ENCODE measurements at places on chromosomes 16 and 17.

- DNase-seq = no peak
These were observed 182.4 kb downstream of the RAB11FIP4 start for GRCh38 chr17:31573861-31574260.

GRCh38 chr17:62725791-62726249, 82.3 kb downstream of the MARCHF10 start:
- no peak for DNase-seq

- no peak for DNase-seq
These were observed 15.7 kb downstream of the COPZ2 start for GRCh38 chr17:48021934-48022333.

GRCh38 chr16:28069971-28070794, 6.7 kb upstream of the GSG1L start:
- DNase-seq = no peak

GRCh38 chr16:86621966-86622365, 43.6 kb downstream of the FOXL1 start:
- no peak for DNase-seq

GRCh38 chr16:20984019-20984418, 83.4 kb downstream of the LYRM1 start:
- DNase-seq = no peak

DNA sequence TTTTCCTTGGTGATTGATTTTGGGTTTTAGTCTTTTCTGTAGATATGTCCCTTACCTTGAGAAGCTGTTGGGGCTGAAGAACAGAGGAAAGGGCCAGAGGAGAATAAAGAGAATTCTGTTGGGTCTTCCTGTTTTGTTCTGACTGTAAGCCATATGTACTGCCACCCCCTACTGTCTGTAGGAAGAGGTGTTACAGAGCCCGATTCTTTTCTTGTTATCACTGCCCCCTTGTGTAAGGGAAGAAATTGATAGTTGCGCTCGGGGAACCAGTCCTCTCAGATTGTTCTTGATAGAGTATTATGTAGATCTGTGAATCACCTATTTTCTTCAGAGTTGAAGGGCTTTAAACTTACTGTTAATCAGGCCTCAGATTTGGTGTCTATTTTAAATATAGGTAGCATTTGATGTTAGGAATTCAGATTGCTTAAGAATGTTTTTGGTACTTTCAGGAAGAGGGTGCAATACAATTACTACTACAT, 2.4 kb downstream of the TANC2 start:
- peak; percentile 92 for DNase-seq

DNA sequence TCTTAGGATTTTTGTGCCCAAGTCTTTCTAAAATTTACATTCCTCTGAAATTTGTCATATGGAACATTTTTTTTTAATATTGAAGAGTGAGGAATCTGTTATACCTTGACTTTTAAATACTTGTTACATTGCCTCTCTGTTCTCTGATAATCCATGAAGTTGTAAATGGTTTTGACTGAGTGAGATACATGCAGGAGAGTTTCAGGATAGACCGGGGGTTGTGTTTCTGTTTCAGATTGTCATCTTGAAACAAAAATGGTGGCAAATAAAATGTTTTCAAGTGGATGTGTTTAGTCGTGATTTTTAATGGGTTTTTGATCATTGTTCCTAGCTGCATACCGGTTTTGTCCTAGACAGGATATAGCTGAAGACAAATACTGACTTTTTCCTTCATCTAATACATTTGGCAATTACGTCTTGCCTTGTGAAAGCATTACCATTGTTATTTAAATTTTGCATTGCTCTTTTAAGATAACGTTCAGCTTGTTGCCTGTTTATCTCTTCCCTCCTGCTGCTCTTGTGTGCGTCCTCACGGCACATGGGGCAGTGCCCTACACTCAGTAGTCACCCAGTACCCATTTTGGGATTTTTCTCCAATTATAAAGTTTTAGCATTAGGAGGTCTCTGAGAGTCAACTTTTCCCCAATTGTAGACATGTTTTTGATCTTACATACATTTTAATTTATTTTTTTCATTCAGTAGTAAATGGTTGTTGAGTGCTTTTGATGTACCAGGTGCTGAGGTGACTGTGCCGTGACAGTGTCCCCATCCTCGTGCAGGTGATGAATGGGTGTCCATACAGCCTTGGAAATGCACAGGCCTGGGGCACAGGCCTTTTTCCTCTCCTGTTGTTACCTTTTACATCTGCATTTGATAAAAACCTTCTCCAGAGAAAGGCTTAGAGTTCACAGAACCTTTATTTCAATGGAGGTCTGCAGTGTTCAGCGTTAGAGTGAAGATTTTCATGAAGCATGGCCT, 169.9 kb downstream of the MSI2 start:
- DNase-seq = no peak

- peak; percentile 71 for DNase-seq
These were observed 147.0 kb downstream of the HS3ST4 start for GRCh38 chr16:25838724-25839186.

GRCh38 chr16:10817963-10818941, at the start of gene TVP23A:
Gene TVP23A (minus strand): TSS chr16:10818794. CDS start chr16:10818493, 301 bp downstream.
- DNase-seq = no peak

- DNase-seq = no peak
These were observed 147.9 kb upstream of the CHMP6 start for GRCh38 chr17:80843741-80844156.

DNA sequence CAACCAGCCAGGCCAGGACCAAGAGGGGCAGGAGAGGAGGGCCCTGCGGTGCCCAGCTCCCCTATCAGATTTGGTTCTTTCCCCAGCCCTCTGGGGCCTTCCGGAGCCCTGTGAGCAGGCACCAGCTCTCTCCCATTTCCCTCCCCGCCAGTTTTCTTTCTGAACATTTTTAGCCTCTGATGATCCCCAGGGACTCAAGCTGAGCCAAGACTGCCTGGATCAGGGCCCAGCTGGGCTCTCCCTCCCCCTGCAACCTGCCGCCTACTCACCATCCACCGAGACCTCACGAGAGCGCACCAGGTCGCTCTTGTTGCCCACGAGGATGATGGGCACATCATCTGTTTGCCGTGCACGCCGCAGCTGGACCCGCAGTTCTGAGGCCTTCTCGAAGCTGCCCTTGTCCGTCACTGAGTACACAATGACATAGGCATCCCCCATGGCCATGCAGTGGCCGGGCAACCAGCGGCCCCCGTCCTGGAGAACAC, 2.0 kb downstream of the RRAD start:
- DNase-seq = peak; percentile 30

DNA sequence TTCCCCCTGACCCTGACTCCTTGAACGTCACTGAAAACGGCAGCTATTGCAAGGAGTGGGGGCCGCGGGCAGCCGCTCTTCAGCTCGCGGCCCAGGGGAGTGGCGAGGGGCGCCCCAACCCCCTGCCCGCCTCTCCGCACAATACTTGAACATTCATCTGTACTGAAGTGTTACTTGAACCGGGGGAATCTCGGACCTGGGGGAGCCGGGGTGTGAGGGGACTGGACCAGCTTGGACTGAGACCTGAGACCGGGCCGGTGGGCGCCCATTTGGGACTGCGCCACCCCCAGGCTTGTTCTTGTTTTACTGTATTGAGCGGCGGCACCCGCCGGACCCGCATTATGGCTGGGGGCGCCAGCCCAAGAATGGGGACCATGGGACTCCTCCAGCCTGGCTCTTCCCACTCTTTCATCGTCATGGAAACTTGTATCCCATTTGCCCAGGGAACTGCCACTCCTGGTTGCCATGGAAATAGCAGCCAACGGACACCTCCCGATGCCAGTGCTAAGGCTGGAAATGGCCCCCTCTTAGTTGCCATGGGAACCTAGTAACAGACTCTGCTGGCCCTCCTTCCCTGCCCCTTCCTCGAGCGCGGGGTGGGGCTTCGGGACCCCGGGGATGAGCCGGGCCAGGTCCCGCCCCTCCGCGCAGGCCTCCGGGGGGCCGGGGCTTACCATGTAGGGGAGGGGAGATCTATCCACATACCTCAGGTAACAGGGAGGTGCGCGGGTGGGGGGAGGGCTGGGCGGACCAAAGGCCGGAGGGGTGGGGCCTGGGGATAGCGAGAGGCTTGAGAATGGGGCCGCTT, 805 bp upstream of the ORAI3 start:
- DNase-seq = peak; percentile 99

DNA sequence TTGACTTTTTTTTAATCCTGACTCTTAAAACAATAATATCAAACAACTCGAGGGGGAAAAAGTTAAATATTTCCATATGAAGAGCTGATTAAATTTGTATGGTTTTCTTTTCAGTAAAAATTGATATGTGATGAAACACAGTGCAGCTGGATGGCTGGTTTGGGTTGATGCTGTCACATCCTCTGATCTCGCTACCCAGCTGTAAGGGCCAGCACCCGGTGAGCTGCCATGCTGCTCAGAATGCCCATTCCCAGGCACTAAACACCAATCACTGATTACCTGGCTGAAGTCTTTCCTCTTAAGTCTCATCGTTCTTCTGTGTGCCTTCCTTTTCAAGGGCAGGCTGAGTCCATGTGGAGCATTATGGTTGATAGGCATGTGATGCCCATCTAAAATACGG, 234.3 kb downstream of the IRX3 start:
- no peak for DNase-seq

DNA sequence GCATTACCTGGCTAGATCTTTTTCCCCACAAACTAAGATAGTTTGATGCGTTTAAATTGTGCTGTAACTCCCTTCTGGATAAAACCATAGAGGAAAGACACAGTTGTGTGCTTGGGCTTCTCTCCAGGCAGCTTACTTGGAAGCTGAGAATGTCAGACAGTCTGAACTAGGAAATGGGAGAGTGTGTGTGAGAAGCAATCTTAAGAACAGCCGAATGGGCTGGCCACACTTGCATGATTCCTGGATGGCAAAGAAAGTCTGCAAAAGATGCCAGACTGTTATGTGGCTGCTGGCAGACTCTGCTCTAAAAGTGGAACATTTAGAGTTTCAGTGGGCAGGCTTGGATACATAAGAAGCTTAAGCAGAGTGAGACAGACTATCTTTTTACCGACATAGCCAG, 384.3 kb upstream of the PSMD7 start:
- DNase-seq = no peak

DNA sequence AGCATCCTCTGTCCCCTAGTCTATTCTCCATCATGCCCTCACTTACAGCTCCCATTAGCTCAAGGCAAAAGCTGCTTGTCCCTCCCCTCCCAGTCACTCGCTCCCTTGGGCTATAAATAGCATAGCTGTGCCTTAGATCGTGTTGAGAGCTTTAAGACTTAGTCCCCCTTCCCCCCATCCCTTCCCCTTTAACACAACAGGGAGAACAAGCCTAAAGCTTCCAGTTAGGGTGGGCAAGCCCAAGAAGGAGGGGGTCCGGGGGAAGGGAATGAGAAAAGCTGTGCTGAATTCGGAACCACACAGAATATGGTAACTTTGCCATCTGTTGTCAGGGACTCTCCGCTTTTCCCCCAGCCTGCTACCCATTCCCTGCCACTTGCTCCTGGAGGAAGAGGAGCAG, 4.9 kb upstream of the HIGD1B start:
- DNase-seq = no peak

DNA sequence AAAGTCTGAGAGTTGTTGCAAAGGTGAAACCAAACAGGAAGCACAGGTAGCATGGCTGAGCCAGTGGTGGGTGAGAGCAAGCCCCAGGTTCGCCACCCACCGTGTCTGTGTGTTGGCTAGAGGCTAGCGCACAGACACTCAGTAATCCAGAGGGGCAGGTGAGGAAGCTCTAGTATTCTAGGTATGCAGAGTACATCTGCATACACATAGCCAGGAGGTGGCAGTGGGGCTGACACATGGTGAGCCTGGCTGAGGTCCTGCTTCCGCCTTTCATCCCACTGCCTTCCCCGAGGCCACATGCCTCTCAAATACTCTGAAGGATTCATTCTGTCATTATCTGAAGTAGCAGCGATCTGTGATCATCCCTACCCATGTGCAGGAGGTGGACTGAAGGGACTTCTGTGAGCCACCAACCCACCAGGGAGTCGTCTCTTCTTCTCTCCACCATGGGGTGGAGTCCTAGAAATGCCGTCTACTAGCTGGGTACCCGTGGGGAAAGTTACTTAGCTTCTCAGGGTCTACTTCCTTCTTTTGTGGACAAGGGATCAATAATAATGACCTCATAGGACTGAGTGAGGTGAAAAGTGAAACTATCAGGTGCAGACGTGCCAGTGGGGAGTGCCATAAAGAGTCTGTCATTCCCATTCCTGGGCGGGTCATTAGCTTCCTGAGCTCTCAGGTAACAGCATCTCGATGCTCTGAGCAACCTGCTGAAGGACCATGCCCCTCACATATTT, 36.0 kb upstream of the ICAM2 start:
- DNase-seq = no peak

GRCh38 chr16:10296956-10297340, 88.9 kb upstream of the ATF7IP2 start:
- DNase-seq = no peak

DNA sequence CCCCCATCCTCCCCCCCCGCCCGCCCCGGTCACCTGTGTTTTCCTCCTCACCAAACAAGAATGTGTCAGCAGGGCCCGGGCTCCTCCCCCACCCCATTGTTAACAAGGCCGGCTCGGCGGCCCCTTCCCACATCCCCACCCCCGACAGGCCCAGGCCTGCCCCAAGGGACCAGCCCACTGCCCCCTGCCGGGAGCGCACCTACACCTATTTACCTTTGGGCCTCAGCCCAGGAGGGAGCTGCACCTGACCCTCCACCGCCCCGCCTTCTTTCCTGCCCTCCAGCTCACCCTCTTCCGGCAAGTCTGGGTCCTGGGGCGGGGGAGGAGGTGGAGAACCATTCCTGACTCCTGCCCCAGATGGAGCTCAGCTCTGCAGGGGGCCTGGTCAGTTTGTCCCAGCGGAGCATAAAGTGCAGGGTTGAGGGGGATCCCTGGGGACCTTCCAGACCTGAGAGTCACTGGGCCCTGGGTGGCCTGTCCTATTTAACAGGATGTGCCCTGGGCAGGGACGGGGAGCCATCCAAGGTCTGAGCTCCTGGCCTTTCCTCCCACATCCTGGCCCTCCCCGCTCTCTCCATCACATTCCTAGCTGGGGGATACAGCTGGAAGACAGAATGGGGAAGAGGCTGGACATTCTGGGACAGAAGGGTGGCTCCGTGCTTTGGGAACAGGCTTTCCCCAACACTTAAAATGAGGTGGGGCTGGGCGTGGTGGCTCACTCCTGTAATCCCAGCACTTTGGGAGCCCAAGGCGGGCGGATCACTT, 8.3 kb downstream of the FOXJ1 start:
- DNase-seq = no peak

DNA sequence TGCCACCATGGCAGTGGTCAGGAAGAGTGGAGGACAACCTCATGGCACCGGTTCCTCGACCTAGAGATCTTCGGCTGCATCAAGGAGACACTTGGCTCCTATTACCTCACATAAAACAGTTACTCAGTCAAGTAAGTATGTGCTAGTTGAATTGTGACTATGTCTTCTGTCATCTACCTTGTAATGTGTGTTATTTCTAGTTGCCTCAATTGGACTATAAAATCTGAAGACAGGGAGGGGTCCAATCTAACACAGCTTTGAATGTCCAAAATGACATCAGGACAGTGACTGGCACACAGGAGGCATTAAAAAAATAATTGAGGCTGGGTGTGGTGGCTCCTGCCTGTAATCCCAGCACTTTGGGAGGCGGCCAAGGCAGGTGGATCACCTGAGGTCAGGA, 17.2 kb downstream of the C16orf86 start:
- DNase-seq = no peak

DNA sequence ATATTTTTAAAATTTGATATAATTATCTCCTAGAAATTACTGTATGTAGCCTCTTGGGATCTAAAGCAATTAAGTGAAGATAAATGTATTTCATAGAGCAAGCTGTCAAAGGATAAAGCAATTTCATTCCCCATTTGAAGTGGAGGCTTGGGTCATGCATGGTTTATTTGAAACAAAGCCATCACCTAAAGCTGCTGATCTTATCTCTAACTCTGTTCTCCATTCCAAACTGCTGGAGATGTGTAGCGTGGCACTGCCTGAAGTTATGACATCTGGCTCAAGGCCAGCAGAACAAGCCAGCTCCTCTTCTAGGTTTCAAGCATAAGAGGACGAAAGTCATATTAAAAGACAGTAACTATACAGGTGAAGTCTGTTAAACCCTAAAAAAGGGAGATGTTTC, 83.9 kb downstream of the HIC1 start:
- no peak for DNase-seq

All from ACHN (cell line).